Naive B cell (primary cell): ENCODE measurements at places on chromosomes 3 and 15. TPM values are rescaled to one million over a fixed set of nuclear protein-coding genes. Genes with fewer than 3 reads are reported as not detected.

CMTM8 gene
- polyA plus RNA-seq: 1.3 TPM

SCG3 gene
- polyA plus RNA-seq: not detected

PLAAT1 gene
- polyA plus RNA-seq: 0.28 TPM

GP5 gene
- polyA plus RNA-seq: not detected

CIDEC gene
- not detected for polyA plus RNA-seq

SPATA12 gene
- polyA plus RNA-seq: not detected

PLIN1 gene
- polyA plus RNA-seq: not detected

PPIB gene
- 481 TPM for polyA plus RNA-seq

P2RY1 gene
- polyA plus RNA-seq: not detected

LHFPL4 gene
- not detected for polyA plus RNA-seq

PLSCR1 gene
- 32.8 TPM for polyA plus RNA-seq

TP63 gene
- not detected for polyA plus RNA-seq

OXTR gene
- not detected for polyA plus RNA-seq

ITPKA gene
- not detected for polyA plus RNA-seq

PLSCR4 gene
- polyA plus RNA-seq: not detected

ALS2CL gene
- polyA plus RNA-seq: not detected

WDR53 gene
- polyA plus RNA-seq: 16.6 TPM

CTXND1 gene
- polyA plus RNA-seq: not detected

ARPIN gene
- not detected for polyA plus RNA-seq

CSTA gene
- 2.5 TPM for polyA plus RNA-seq

ADAMTSL3 gene
- not detected for polyA plus RNA-seq

FOXB1 gene
- polyA plus RNA-seq: not detected

GUCA1C gene
- polyA plus RNA-seq: not detected

TM4SF18 gene
- not detected for polyA plus RNA-seq

IMPG2 gene
- not detected for polyA plus RNA-seq

TUSC7 gene
- polyA plus RNA-seq: not detected

SCAMP5 gene
- polyA plus RNA-seq: not detected

SPTSSB gene
- not detected for polyA plus RNA-seq

PLCH1 gene
- polyA plus RNA-seq: not detected

HIGD1A gene
- 83.7 TPM for polyA plus RNA-seq

SLC9C1 gene
- 0.98 TPM for polyA plus RNA-seq

CPNE4 gene
- polyA plus RNA-seq: not detected

PATL2 gene
- polyA plus RNA-seq: 21.3 TPM
